ENCODE measurements at places on chromosomes 12 and 14.
A peak's percentile ranks its signal among the peaks of the same experiment; 100 is the strongest.

- no peak for DNase-seq
Measured at GRCh38 chr14:56813143-56813551, 2.9 kb upstream of the OTX2 start.

DNA sequence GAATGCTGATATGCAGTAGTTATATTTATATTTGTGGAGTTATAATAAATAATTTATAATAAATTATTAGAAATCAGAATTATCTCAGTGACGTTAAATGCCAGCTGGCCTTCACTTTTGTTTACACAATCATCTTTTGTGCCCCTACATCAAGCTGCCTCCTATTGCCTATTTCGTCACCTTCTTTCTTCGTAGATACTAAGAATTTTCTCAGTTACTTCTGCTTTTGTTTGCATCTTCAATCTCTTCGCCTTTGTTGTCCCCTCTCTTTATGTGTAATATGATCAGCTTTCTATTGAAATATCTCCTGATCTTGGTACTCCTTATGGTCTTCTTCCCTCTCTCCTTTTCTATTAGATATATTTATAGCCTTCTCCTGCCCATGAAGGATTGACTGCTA is 197.0 kb downstream of the ERC1 start:
- peak; percentile 44 for DNase-seq

GRCh38 chr12:67710582-67710981 is 62.0 kb downstream of the DYRK2 start:
- peak; percentile 37 for DNase-seq

GRCh38 chr14:24311837-24312615 is 724 bp downstream of the LTB4R start:
- peak; percentile 90 for DNase-seq

- DNase-seq, result no peak
Measured at GRCh38 chr14:79809849-79810612, 401.3 kb downstream of the DIO2 start.

GRCh38 chr14:77950371-77951063 is 150.6 kb downstream of the ADCK1 start:
- DNase-seq, result no peak

GRCh38 chr12:570435-570920 is 92.8 kb downstream of the NINJ2 start:
- DNase-seq, result no peak

- DNase-seq, result no peak
Measured at GRCh38 chr14:74290415-74290814, 12.3 kb downstream of the ABCD4 start.

GRCh38 chr14:56559182-56559581 is 20.4 kb upstream of the TMEM260 start:
- no peak for DNase-seq

DNA sequence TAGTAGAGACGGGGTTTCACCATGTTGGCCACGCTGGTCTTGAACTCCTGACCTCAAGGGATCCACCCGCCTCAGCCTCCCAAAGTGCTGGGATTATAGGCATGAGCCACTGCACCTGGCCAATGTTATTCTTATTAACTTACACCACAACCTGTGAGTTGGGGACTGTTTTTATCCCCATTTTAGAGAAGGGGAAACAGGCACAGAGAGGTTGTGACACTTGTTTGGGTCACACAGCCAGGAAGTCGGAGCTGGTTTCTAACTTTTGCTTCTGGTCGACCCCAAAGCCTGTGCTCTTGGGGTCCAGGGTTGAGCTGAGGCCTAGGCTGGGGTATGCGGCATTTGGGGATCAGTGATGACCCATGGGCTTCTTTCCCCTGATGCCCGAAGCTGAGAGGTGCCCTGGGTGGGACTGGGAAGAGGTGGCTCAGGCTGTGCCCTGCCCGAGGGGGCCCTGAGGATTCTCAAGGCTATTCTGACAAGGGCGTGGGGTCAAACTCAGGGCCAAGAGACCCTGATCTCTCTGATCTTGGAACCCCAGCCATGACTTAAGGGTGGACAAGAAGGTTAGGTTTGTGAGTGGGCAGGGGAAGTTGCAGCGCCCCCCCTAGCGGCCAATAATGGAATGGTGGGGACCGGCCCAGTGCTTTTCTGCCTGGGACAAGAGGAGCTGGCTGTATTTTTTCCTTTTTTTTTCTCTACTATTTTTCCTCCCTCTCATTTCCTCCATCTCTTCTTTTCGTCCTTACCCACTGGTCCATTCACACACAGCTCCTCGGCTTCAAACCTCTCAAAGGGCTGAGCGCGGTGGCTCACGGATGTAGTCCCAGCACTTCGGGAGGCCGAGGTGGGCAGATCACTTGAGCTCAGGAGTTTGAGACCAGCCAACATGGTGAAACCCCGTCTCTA is 3.0 kb downstream of the SDSL start:
- peak; percentile 60 for DNase-seq

- no peak for DNase-seq
Measured at GRCh38 chr12:33876618-33877017, 145.7 kb upstream of the ALG10 start.

DNA sequence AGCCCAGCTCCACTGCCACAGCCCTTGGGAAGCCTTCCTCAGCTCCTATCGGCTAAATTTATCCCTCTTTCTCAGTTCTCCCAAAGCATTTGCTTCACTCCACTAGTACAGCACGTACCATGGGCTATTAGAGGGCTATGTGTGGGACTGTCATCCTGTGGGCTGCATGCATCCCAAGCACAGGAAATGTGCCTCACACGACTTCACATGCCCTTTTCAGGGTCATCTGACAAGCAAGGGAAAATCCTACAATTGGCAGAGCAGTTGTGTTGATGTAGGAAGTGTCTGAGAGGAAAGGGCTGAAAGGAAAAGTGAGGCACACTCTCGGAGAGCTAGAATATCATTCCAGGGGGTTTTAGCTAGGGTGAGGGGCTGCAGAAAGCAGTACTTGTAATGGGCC is 47.6 kb downstream of the NINJ2 start:
- peak; percentile 52 for DNase-seq

DNA sequence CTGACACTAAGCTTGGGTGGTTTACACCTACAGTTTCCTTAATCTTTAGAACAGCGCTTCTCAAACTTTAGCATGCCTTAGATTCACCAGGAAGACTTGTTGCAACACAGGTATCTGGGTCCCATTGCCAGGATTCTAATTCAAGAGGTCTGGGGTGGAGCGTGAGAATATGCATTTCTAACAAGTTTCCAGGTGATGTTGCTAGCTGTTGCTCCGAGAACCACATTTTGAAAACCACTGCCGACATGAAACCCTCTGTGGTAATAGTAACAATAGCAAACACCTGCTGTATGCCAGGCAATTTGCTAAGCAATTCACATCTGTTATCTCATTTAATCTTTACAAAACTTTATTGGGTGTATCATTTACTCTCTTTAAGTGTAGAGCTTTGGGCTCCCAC is 58.6 kb downstream of the TRHDE start:
- DNase-seq, result no peak

- DNase-seq, result no peak
Measured at GRCh38 chr12:5773550-5773949, 171.5 kb downstream of the ANO2 start.

- no peak for DNase-seq
Measured at GRCh38 chr14:36717363-36717762, 55.7 kb downstream of the PAX9 start.

- peak; percentile 62 for DNase-seq
Measured at GRCh38 chr12:68998041-68998440, 65.1 kb upstream of the CPM start.

DNA sequence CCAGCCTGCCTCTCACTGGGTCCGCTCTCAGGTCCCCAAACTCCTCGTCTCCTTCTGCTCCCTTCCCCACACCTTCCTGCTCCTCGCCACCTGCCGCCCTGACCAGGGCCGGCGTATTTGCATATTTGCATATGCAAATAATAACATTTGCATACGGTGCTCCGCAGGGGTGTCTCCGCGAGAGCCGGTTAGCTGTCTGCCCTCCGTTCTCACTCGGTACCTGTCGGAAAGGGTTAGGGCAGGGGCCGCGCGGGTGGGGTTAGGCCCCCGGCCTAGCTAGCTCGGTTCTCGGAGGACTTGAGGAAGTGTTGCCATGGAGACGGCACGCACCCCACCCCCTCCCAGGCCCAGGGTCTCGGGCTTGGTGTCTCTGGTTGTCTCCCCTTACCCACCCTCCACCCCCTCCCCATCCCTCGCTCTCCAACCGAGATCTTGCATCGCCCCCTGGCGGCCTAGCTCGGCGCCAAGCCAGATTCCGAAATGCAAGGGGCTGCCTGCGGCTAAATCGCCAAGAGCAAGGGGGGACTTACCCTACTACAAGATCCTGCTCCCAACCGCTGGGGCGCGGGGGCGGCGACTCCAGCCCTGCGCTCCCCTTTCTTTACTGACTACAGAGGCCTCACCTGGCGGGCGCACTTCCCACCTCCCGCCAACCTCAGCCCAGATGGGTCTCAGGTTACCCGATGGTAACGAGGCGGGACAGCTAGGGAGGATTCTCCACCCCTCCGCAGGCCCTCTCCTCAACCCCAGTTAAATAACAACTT is 8.1 kb downstream of the STAC3 start:
- DNase-seq, result peak; percentile 53

GRCh38 chr12:52672321-52672933 is 7.8 kb downstream of the KRT1 start:
- no peak for DNase-seq

GRCh38 chr12:47095446-47096236 is 15.9 kb upstream of the AMIGO2 start:
- DNase-seq, result no peak

DNA sequence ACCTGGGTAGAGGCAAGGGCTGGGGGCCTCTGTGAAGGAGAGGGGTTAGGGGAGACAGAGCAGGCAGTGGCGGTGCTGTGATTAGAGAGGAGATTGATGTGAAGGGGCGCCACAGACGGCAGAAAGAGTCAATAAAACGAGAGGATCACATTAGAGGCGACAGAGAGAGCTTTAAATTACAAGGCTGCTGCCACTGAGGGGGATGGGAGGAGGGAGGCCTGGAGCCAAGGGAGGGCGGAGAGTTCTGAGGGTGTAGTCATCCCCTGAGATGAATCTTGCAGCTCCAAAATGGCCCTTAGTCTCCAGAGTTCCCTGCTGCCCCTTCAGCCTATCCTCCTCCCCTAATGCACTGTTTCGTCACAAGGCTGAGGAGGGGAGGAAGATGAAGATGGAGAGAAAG is 12.8 kb downstream of the ZFHX2 start:
- DNase-seq, result no peak

DNA sequence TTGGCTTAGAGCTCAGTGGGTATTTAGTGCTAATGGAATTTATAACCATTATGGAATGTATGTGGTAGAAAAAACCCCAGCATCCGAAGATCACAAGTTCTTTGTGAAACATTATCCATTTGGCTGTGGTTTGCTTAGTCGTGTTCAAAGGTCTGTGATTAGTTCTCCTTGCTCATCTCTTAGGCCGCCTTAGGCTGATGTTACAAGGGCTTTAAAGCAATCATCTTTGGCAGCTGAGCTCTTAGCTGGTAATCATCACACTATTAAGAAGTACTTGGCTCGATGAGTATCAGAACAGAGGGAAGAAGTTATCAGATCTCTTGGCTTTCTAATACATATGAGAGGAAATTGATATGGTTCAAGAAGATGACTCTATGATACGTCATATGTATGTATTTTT is 124.1 kb upstream of the E2F7 start:
- no peak for DNase-seq

DNA sequence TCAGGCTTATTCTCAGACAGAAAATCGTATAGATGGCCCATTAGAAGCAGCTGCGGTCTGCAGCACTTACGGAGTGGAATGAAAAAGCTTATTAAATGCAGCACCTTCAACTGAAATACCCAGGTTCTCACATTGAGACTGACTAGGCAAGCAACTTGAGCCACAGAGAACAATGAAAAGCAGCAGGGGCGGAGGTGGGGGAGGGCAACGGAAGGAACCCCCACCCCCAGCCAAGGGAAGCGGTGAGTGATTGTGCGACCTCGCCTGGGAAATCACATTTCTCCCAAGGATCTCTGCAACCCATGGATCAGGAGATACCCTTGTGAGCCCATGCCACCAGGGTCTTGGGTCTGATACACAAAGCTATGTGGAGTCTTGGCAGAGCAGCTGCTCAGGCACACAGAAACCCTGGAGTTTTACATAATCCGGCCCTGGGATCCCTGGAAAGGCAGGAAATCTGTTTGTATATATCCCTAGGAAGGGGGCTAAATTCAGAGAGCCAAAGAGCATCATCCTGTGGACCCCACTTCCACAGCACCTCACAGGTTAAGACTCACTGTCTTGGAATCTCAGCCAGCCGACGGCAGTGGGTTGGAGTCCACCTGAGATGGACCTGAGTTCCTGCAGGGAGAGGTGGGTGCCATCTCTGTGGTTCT is 38.1 kb downstream of the PZP start:
- DNase-seq, result no peak

- no peak for DNase-seq
Measured at GRCh38 chr12:67519484-67520433, 128.8 kb upstream of the DYRK2 start.

DNA sequence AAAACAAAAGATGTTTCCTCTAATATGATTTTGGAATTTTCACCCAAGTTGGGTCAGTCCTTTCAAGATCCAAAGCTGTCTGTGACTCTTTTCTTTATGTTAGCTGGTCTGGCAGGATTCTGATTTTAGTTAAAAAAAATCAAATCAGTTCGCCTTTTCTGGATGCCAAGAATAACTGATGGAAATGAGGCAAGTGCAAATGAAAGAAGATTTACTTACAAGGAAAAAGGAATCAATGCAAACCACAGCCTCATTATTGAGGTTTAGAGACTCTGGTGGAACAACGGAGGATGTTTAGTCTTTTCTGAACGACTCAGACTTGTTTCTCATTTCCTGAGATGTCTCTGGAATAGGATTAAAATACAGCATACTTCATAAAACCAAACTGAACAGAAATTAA is 117.0 kb upstream of the DYRK2 start:
- DNase-seq, result no peak

GRCh38 chr14:58746261-58746660 is 108.5 kb downstream of the DACT1 start:
- no peak for DNase-seq

DNA sequence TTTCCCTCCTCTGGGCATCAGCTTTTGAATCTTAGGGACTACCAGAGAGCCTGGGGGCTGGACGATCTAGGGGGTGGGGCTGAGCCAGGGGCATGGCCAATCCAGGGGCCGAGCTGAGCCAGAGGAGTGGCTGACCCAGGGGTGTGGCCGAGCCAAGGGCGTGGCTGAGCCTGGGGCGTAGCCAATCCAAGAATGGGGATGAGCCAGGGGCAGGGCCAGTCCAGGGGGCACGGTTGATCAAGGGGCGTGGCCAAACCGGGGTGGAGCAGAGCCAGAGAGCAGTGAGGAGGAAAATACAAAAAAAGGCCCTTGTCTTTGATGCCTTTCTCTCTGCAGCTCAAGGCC is 219.3 kb upstream of the NOS1 start:
- no peak for DNase-seq

Measured in CD14-positive monocyte (primary cell).